Calu3 (cell line): ENCODE measurements at places on chromosomes 6 and 20.

DNA sequence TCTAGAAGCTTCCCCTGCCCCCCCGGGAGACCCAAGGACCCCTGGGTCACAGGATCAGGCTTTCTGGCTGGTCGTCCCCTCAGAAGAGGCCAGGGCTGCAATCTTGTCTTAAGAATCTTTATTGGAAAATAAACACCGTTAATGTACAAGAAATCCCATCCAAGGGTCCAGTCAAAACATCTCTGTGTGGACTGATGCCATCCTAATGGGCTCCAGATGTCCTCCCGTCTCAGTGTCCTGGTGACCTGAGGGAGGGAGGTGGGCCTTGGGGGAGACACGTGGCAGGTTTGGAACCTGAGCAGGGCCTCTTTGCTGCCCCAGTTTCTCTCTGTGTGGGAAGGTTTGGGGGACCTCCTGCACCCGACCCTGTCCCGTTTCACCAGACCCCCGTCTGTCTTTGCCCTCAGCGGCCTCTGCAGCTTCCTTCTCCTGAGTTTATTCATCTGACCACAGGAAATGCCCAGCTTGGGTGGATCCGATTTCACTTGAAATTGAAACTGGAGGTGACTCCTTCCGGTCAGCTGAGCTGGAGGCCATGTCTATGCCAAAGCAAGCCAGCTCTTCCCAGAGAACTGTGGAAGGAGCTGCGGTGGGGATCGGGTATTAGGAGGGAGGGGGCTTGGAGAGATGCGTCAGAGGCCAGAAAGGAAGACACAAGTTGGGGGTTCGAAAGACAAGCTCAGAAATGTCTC, 75.1 kb downstream of the SLC2A10 start:
- DNase-seq: no peak

DNA sequence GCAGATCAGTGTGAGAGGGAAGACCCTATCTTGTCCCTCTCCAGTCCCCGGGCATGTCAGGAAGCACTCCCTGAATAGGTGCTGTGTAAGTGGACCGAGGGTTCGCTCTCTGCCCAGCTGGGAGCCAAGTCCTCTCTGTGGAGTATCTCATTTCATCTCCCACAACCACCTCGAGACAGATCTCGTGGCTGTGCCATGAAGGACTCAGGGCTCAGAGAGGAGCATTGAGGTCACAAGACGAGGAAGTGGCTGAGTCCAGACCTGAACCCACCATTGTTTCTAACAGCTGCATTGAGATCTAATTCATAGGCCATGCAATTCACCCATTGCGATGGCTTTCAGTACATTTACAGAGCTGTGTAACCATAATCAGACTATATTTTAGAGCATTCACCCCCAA, 34.7 kb upstream of the STX16 start:
- DNase-seq: no peak

DNA sequence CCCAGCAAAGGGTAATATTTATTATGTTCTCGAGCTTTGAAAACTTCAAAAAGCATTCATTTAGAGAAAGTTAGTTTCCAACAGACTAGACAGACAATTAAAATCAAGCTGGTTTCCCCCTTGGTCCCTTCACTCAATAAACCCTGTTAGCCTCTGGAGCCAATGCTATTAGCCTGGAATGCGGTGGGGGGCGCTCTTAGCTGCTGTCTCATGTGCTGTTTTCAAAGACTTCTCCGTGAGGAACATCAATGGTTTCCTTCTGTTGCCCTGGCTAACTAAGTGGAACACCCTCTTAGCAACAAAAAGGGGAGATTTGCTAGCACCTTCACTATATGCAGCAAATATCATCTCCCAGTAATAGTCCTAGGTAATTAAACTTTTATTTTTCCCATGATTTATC, 86.4 kb downstream of the LY86 start:
- no peak for DNase-seq

DNA sequence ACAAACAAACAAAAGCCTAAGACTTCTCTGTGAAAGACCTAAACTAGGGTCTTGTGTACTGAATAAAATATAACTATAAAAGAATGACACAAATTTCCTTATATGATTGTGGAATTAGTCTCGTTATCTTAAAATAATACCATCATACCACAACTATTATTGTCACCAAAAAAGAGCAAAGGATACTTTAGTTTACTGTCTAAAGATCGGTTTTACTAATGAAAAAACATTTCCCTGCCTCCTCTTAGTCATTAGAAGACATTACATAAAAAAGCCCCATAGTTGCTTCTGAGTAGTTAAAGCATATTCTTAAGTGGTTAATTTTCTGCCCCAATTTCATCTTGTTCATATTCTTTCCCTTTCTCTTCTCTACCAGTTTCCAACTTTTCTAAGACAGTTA, 33.1 kb downstream of the PRL start:
- no peak for DNase-seq

GRCh38 chr6:151324488-151324825, 66.9 kb downstream of the ZBTB2 start:
- DNase-seq: no peak

DNA sequence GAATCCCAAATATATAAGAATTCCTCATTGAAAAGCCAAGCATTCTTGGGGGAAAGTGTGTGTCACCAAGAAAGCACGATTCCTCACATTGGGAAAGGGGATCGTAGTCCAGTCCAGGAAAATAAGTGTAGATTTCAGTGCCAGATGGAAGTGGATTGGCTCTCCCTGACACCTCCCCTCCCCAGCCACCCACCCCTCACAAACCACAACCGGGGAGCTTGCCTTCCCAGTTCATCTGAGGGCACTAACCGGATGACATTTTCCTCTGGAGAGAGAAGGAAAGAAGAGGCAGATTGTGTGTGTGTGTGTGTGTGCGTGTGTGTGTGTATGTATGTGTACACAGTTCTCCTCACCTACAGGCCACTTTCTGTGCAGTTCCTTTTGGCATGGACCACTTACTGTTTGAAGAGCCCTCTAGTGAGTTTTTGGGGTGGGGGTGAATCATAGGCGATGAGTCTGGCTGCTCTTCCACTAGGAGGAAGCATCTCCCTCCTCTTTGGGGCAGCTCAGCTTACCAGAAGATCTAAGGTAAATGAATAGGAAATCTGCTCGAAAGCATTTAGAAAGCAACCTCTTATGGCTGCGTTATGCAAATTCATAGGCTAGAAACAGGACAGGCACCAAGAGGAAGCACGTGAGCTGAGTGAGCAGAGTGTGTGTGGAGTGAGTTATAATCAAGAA, 20.8 kb downstream of the DAAM2 start:
- DNase-seq: no peak

DNA sequence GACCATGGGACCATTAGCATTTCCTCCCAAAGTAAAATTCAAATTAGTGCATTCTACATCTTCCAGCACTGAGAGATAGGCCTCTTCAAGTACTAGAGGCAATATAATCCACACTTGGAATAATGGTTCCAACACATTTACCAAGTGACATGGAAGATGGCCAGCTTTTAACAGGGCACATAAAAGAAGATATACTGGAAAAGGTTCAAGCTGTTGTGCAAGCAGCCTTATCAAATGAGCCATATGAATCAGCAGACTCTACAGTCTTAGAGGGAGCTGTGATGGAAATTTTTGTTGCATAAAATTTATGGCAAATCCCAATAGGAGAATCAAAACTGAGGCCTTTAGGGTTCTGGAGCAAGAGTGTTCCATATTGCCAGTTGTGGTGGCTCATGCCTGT, 526.6 kb upstream of the IRAK1BP1 start:
- no peak for DNase-seq

DNA sequence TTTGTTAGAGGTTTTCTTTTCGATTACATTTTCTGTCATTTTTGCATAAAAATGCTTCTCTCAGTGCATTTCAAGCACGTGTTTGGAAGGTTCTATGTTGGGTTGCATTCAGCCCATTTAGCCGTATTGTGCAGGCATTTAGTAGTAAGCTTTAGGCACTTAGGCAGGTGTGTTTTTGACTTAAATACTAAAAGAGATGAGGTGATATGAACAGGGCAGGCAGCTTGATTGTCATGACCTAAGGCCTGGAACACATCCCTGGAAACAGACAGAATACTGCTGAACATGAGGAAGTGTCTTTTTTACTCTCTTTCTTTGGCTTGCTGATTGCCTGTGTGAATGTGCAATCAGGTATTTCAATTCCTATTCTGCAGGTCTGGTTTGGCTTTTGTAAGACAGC, 610.5 kb upstream of the MAN1A1 start:
- no peak for DNase-seq

- peak; percentile 54 for DNase-seq
These were observed 16.6 kb downstream of the B4GALT5 start for GRCh38 chr20:49697071-49697470.

DNA sequence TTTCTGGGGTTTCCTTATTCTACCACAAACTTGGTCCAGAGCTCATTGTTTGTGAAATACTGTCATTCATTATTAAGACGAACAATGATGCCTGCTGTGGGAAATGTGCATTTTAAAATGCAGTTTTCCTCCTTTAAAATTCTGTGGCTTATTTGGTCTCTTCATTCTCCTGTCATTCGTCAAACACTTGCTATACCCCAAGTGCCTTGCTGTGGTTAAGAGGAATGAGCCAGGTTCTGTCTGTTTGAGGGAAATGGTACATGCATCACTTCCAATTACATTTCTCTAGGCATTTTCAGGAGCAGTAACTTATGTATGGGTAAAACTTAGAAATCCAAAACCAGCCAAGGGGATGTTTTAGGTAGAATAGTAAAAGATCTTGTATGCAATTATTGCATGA, 1087.7 kb downstream of the KIF16B start:
- DNase-seq: no peak

DNA sequence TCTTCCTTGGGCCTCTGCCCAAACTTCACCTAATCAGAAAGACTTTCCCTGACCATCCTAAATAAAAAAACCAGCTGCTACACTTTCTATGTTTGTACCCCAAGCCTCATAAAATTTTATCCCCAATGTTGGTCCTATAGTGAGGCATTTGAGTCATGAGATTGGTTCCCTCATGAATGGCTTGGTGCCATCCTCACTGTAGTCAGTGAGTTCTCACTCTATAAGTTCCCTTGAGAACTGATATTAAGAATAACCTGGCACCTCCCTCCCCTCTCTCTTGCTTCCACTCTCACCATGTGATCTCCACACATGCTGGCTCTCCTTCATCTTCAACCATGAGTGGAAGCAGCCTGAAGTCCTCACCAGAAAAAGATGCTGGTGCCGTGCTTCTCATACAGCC, 316.9 kb upstream of the PRDM1 start:
- no peak for DNase-seq

DNA sequence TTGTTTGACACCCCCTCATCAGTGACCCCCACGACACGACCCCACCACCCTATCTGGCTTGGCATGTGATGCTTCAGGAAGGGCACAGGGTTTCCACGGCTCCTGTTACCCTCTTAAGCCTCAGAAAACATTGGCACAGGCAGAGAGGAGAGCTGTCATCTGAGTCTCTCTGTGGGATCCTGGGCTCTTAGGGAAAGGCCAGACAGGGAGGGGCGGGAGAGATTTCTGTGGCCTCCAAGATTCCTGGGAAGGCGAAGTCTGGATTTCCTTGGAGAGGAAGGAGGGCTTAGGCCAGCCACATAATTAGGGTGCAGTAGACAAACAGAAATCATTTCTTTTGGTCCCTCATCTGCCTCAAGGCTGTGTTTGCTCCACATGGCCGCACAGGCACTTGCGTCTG, 191.6 kb upstream of the SNX9 start:
- DNase-seq: no peak
